ENCODE measurements at places on chromosomes 13 and 19.

GRCh38 chr19:39211731-39212374 is 7.8 kb upstream of the SYCN start:
- no peak for DNase-seq

DNA sequence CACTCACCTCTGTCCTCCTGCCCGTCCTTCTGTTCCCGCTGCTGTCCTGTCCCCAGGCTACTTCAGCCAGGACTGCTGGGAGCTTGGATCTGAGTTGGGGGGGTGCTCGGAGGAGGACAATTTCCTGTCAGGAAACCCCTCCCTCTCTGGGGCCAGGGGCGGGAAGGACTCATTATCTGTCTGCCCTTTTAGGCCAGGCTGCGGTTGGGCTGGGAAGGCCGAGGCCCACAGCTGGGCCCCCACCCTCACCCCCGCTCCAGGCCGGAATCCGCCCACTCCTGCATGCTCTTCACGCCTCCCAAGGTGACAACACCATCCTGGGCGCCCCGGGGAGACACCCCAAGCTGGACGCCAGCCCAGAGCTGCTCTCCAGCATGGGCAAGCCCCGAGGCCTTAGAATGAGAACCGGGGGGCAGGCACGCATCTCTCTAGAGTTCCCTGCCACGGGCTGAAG is at the start of gene EXOC3L2:
Gene EXOC3L2 (minus strand): TSS at position 74 of the 454 bp plus-strand sequence. CDS start 6,362 bp downstream, outside the sequence.
- no peak for DNase-seq

- no peak for DNase-seq
These were observed 30.2 kb upstream of the CPB2 start for GRCh38 chr13:46134961-46135522.

GRCh38 chr19:7376151-7376852 is 27.6 kb downstream of the ARHGEF18 start:
- DNase-seq, result no peak

DNA sequence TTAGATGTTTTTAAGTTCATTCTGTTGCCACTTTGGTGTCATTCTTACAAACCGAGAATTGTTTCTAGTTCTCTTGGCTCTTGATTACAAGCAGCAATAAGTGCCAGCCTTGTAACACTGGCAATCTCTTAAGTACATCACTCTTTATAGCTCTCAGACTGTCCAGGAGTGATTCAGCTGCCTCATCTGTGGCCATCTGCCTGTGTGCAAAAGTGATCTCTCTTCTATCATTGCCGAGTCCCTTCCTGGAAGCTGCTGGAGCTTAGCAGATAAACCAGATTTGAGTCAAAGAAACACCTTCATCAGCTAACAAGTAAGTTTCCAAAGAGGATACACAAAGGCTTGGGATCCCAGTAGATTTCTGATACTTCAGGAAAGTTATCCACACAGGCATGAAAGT is 23.2 kb downstream of the STOML3 start:
- no peak for DNase-seq

GRCh38 chr13:105139380-105140285 is 1395.8 kb downstream of the EFNB2 start:
- DNase-seq, result peak; percentile 20

DNA sequence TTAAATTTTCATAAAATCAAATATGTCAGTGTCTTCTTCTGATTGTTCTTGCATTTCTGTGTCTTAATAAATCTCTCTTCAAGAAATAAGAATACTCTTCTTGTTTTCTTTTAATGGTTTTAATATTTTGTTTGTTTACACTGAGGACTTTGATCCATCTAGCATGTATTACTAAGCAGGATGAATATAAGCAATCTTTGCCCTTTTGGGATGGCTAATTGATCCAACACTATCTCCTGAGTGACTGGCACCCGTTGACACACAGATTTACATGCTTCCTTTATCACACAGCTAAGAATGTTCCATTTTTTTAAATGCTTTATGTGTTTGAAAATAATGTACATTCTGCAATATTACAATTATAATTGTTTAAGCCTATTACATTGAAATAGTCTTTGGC is 134.5 kb downstream of the TBC1D4 start:
- DNase-seq, result no peak

GRCh38 chr19:52048555-52049501 is at the start of gene ZNF432:
TSS of gene ZNF432 (minus strand) at chr19:52048838. CDS start at chr19:52046868, 1,970 bp downstream.
- peak; percentile 71 for DNase-seq

GRCh38 chr19:30090476-30090875 is 148.4 kb downstream of the URI1 start:
- DNase-seq, result no peak

GRCh38 chr19:10223488-10224213 is 7.5 kb downstream of the S1PR2 start:
- no peak for DNase-seq

DNA sequence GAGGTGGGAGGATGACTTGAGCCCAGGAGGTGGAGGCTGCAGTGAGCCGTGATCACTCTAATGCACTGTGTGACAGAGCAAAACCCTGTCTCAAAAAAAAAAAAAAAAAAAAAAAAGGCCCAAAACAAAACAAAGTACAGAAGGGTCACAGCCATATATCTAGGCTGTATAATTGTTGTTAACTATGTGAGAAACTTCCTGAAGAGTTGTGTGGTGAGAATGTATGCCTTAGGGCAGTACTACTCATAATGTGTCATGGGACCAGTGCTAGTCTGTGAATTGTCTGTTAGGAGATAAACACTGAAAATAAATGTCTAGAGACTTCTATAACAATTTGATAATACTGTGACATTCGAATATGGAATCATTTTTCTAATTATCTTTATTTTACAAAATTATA is 43.1 kb downstream of the PAN3 start:
- DNase-seq, result no peak

DNA sequence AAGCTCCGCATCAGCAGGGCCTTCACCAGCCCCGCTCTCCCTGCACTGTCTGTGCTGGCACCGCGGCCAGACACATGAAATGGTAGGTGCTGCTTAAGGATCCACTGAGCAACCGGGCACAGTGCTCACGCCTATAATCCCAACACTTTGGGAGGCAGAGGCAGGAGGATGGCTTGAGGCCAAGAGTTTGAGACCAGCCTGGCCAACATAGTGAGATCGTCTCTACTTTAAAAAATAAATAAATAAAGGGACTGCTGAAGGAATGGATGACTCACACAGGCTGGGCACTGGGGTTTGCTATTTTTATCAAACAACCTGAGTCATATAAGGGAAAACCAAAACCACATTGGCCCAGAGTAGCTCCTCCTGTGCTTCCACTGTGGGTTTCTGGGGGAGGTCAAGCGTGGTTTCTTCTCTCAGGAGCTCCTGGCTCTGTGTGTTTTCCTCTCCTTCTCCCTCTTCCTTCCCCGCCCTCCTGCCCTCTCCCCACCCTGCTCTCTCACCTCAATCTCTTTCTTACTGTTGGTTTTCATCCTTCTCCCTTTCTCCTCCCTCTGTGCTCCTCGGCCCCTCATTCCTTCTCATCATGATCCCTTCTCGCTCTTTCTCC is 21.3 kb downstream of the VRK3 start:
- DNase-seq, result no peak

DNA sequence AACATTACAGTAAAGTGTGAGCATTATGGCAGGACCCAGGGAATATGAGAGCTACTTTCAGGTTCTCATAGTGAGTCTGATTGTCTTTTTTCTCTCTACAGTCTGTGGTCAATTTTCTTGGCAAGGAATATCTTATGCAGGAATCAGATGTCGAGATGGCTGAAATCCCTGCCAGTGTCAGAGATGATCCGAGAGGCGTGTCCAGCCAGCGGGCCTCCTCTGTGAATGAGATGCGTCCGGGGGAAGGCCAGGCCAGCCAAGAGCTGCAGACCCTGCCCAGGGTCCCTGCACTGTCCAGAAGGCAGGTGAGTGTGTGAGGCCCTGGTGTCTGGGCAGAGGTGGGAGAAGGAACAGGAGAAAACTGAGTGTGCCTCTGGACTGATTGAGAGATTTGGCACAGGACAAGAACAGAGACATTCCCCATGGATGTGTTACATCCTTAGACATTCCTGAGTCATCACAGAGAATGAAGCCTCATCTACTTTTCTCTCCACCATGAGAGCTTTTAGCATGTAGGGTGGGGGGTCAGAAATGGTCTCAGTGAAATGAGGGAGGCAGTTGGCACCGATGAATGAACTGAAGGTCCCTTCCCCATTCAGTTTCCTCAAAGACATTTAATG is 27.3 kb upstream of the EDDM13 start:
- DNase-seq, result no peak

GRCh38 chr13:62556978-62557377 is 1141.3 kb upstream of the PCDH20 start:
- no peak for DNase-seq

- peak; percentile 25 for DNase-seq
These were observed 6.9 kb downstream of the ZNF490 start for GRCh38 chr19:12603714-12604113.

- no peak for DNase-seq
These were observed 109.2 kb downstream of the FNDC3A start for GRCh38 chr13:49084961-49085360.

GRCh38 chr13:47226516-47226915 is 329.7 kb upstream of the HTR2A start:
- DNase-seq, result no peak

DNA sequence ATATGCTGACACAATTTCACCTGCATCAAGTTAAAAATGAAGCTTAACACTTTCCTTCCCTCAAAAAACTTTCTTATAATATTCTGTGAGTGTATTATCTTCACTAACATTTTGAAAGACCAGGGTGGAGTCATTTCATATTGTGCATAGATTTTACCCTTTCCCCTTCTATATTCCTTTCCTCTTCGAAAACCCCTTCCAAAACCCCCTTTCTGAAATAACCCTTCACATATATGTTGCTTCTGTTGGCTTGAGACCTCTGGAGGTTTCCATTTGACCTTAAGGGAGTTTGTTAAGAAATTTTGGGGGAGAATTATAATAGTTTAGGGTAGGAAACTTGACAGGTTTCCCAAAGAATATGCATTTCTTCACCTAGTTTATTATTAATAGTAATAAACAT is 489.6 kb upstream of the MIR17HG start:
- DNase-seq, result no peak

GRCh38 chr13:98246538-98247172 is 69.6 kb upstream of the RNF113B start:
- no peak for DNase-seq

- no peak for DNase-seq
These were observed 7.5 kb upstream of the LRP3 start for GRCh38 chr19:33186431-33187182.

- DNase-seq, result peak; percentile 67
These were observed at the start of gene PRR12 for GRCh38 chr19:49590971-49591730. TSS of gene PRR12 (plus strand) at chr19:49591182. CDS start at chr19:49591655, 473 bp downstream.

DNA sequence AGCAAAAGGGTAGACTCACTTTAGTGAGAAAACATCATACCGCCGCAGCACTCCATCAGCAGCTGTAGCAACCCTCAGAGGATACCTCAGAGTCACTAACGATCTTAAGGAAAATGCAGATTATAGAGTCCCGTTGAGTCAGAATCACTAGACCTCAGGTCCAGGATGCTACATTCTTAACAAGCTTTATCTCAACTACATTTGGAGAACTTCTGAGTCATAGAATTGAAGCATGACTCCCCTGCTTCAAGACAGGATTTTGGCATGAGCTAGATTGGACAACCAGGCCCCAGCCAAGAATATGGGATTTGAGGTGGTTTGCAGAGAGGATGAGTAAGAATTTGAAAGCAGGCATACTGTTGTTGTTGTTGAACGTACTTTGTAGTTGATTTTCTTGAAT is 118.9 kb upstream of the UBL3 start:
- DNase-seq, result no peak

DNA sequence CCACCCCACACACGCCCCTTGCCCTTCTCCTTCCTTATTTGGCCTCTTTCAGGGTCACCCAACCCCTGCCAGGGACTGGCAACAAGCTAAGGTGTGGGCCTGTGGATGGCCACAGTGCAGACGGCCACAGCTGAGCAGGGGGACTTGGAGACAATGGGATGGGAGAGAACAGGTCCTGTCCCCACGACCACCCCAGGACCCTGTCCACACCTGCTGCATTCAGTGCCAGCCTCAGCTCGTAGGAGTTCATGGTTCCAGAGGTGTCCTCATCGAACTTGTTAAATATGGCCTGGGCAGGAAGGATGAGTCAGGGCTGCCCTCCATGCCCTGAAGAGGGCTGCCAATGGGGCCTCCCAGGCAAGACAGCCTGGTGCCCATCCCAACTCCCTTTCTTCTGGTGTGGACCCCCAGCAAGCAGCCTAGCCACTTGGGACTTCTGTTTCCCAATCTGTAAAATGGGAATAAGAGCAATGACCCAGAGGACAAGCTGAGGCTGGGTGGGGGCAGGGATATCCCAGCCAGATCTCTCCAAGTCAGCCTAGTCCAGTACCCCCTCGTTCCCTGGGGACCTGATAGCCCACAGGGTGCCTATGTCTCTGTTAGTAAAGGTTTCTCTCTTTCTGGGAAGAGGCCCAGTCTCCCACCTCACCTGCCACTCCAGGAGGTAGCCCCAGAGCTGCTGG is 10.6 kb downstream of the CAPN12 start:
- no peak for DNase-seq

DNA sequence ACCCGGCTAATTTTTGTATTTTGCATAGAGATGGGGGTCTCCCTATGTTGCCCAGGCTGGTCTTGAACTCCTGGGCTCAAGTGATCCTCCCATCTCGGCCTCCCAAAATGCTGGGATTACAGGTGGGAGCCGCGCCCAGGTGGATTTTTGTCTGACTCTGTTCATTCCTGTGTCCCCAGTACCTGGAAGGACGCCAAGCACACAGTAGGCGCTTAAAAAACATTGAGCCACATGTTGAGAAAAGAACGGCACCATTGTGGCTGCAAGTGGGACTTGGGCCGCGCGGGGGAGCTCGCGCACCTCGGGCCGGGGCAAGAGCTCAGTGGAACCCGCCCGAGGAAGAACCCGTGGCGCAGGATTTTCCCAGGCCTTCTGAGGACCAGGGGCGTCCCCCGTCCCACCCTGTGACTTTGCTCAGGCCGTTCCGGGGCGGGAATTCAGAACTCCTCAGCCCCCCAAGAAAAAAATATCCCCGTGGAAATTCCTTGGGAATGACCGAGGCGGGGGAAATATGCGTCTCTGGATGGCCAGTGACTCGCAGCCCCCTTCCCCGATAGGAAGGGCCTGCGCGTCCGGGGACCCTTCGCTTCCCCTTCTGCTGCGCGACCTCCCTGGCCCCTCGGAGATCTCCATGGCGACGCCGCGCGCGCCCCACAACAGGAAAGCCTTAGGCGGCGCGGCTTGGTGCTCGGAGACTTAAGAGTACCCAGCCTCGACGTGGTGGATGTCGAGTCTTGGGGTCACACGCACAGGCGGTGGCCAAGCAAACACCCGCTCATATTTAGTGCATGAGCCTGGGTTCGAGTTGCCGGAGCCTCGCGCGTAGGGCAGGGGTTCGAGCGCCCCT is 1.4 kb upstream of the ICAM1 start:
- peak; percentile 86 for DNase-seq

- no peak for DNase-seq
These were observed 106.8 kb downstream of the STOML3 start for GRCh38 chr13:38883783-38884182.

All from T-helper 9 cell (primary cell).